ENCODE measurements at places on chromosomes 6 and 20. TPM values are rescaled to one million over a fixed set of nuclear protein-coding genes. Genes with fewer than 3 reads are reported as not detected.

Gene WFDC12
- total RNA-seq, result not detected

Gene SLC24A3
- not detected for total RNA-seq

Gene JPH2
- 0.24 TPM for total RNA-seq

Gene RSPH9
- total RNA-seq, result 0.92 TPM

Gene OR2B6
- not detected for total RNA-seq

Gene TMEM14B
- total RNA-seq, result 150 TPM

Gene MDFI
- total RNA-seq, result 0.18 TPM

Gene PRICKLE4
- total RNA-seq, result 7.7 TPM

Gene SNX21
- total RNA-seq, result 45.6 TPM

Gene FRK
- 0.14 TPM for total RNA-seq

DNA sequence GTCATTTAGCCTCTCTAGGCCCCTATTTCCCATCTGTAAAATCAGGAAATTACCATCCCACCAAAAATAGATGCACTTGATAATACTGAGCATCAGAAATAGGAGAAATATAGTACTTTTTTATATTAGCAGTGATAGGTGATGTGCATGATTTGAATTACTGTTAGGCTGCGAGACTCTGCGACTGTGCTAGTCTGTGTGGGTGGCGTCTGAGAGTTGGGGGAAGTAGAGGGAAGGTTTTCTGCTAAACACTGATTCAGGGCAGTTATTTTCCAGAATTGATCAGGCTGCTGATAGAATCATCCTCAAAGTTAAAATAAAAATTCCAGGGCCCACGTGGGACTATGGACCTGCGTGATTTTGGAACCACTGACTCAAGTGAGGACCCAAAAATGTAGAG is 60.4 kb upstream of the ARMH2 start:
- DNase-seq, result no peak

GRCh38 chr20:58697201-58697866 is 4.7 kb downstream of the NPEPL1 start:
- no peak for DNase-seq

DNA sequence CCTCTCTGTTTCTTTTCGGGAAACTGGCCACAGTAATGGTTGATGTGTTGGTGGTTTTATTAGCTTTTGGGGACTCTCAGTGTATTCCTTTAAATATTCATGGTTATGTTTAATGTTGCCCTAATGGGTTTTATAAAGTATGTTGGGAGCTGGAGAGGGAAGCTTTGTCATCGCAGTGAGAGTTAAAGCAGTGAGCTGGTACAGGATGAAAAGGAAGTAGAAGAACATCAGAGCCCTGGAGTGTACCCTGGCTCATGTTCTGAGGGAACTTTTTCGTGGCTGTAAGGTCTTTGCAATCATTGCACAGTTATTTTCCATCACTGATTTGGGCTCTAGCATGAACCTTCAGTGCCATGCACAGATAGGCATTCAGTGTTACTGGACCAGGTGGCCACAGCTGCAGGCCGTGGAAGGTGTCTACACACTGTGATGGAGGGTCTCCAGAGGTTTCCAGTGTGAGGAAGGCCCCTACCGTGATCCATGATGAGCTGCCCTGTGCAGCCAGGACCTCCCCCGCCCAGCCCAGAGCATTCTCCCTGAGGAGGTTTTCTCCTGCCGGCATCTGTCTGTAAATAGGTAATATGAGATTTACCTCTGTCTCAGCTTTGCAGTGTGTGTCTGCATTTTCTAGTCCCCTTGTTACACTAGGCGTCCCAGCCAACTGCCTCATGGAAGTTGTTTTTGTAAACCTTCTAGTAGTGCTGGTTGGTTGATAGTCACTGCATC is 22.4 kb upstream of the TMEM217 start:
- DNase-seq, result no peak

- DNase-seq, result no peak
Measured at GRCh38 chr6:32655203-32655710, 11.2 kb downstream of the HLA-DQB1 start.

GRCh38 chr6:43428112-43428570 is 800 bp downstream of the ABCC10 start:
- DNase-seq, result peak; percentile 53

DNA sequence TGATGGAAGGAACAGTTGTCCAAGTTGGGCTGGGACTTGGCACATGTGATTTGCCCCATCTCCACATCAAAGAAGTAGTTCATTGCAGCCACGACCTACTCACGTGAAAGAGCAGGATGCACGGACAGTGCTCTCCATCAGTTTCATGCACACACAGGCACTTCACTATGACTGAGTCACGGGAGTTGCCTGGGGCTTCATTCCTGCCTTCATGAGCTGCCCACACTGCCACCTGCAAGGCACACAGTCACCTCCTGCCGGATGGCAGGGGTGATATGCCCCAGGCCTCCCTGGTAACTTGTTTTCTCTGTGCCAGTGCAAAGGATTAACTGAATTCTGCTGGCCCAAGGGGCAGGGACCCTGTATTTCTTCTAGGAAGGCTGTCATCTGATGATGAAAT is 22.8 kb downstream of the CST5 start:
- DNase-seq, result no peak

GRCh38 chr20:1377984-1378734 is 14.7 kb downstream of the FKBP1A start:
- no peak for DNase-seq

DNA sequence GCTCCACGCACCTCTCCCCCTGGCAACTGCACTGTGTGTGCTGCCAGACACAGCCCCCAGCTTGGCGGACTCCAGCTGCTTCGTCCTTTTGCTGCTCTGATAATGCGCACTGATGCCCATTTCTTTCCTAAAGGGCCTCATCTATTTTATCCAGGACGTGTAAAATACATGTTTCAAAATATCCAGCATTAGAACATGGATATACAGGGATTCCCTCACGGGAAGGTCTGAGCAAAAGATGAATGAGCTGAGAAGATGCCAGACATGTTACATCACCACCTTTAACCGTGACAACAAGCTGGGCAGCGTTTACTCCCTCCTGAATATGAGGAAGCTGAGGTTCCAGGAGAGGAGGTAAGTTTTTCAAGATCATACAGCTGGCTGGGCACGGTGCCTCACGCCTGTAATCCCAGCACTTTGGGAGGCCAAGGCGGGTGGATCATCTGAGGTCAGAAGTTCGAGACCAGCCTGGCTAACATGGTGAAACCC is 32.8 kb downstream of the TNXB start:
- no peak for DNase-seq

DNA sequence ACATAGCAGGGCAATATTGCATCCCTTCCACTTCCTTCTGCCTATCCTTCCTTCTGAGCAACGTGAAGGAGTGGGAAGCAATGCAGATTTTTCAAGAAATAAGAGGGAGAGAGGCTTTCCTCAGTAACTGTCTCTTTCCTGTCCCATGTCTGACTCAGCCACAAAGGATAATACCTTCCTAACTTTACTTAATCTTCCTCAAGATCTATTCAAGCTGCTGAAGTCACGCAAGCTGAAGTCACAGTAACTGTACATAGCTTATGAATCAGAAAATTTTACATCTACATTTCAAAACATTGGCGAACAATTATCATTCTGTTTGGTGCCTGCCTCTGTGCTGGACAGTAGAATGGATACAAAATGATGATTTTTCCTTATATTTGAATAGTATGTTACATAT is 86.4 kb upstream of the POU3F2 start:
- no peak for DNase-seq

DNA sequence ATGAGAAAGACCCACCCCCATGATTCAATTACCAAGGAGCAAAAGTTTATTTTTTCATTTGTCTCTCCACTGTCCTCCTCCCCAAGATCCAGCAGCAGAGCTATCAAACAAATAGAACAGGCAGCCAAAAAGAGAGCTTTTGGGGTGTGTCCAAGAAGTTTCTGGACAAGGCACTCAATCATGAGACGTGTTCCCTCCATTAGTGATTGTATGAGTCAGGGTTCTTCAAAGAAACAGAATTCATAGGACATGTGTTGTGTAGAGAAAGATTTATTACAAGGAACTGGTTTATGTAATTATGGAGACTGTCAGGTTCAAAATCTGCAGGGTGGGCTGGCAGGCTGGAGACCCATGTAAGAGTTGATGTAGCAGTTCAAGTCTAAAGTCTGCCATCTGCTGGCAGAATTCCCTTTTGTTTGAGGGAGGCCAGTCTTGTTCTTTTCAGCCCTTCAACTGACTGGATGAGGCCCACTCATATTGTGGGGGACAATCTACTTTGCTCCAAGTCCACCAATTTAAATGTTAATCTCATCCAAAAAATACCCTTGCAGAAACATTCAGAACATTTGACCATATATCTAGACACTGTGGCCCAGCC is 248.1 kb upstream of the OPRM1 start:
- DNase-seq, result no peak

DNA sequence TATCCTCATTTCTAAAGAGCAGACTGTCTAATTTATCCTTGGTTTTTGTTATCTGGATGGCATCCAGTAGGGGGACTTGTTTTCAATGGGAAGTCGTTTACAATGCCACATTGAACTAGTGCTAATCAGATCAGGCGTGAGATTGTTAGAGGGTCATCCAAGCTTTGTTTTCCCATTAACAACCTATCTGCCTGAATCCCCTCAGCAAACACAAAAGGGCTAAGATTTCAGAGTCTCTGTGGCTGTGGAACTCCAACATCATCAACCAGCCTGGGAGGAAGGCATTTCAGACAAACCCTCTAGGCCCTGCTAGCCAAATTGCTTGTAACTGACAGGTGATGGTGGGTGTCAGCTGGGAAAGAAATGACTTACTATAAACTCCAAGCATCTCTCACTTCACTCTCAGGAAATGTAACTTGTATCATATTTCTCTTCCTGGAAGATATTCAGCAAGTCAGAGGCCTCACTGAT is 47.7 kb downstream of the COL19A1 start:
- DNase-seq, result no peak

DNA sequence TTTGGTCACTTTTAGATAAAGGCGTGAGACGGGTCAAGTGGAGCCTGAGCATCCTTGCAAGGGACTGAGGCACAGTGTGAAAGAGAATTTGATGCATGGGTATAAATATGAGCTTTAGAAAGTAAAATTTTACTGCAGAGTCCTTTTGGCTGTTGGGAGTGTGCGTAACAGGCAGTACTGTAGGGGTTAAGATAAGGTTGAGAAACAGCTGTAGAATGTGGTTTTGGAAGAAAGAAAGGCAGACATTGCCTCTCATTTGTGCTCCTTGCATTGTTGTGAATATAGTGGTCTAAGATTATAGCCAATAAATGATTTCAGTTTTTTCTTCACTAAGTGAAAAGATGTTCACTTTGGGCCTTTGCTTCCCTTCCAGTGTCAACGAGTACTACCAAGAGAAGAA is 73.0 kb downstream of the RREB1 start:
- DNase-seq, result no peak

- DNase-seq, result no peak
Measured at GRCh38 chr6:57048577-57048976, 2.1 kb downstream of the KIAA1586 start.

GRCh38 chr20:18533978-18534644 is 26.4 kb downstream of the SEC23B start:
- DNase-seq, result no peak

DNA sequence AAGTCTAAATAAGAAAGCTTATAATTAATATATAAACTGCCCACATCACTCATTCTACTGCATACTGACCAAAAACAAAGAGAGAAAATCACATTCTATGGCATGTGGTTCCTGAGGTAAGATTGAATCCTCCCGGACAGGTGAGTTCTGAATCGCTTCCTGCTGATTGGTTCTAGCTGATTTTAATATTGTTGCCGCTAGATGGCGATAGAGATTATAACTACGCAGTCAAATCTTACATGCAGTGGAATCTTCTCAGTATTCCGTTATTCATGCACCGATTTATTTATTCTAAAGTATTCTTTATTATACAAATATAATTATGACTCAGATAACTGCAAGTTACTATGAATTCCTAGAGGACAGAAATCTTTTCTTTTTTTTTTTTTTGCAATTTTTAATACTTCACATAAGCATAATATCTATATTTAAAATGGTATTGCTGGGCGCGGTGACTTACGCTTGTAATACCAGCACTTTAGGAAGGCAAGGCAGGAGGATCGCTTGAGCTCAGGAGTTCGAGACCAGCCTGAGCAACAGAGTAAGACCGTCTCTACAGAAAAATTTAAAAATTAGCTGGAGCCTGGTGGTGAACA is 24.2 kb upstream of the TMX4 start:
- peak; percentile 81 for DNase-seq

DNA sequence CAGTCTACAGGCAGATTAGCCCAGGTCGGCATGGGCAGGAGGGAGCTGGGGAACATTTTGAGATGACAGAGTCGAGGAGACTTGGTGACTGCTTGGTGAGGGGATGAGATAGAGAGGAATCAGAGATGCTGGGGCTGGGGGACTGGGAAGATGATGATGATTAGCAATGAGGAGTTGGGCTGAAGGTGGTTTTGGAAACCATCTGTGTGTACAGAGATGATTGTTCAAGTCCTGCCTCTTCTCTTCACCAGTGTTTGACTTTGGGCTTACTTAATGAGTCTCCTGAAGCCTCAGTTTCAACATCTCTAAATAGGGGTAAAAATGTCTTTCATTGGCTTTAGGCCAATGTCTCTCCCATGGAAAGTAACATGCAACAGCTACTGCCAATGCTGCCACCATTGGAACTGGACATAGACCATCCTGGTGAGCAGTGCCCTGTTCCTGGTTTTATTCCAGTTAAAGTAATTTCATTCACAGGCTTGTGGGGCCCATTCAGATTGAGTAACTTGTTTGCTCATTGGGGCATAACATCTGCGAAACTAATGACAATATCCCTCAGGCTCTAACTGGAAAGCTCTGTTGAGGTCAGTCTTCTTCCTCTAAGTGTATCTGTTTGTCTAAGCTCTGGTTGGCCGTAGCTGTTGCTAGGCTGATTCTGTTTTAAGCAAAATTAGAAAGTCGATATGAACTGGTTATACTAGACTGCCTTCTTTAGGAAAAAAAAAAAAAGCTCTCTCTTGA is 99.1 kb downstream of the ARMC2 start:
- peak; percentile 27 for DNase-seq

DNA sequence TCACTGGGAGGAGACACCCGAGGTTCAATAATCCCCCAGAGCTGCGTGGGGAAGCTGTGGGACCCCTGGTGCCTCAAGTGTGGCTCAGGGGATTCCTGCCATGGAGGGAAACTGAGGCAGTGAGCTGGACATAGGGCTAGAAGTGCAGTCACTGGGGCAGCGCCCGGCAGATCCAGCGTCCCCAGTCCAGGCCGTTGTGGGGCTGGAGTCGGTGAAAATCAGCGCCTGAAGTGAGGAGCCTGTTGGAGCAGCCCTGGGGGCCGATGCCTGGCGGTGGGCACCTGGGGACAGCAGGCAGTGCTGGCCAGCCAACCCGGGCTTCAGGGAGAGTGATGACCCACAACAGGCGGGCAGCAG is 2.2 kb upstream of the COL9A3 start:
- no peak for DNase-seq

GRCh38 chr6:117818449-117818848 is 88.6 kb upstream of the SLC35F1 start:
- DNase-seq, result no peak

DNA sequence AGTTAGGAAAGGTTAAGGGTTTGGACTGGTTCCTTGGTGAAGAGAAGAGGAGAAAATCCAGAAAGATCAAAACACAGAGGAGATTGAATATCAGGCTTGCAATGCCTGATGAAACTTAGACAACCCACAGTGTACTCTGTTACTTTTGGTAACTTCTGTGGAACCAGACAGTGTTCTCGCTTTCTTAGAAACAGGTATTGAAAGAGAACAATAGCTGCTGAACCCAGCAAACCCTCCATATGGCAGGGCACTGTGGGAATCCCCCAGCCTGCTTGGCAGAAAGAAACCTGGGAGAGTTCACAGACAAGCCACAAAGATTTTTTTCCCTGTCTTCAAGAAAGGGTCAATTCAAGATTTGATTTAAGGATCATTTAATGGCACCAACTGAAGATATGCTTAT is 342.8 kb downstream of the FOXA2 start:
- no peak for DNase-seq

GRCh38 chr6:153537422-153537821 is 406.3 kb upstream of the RGS17 start:
- no peak for DNase-seq
